ENCODE measurements at places on chromosomes 5 and 9. TPM values are rescaled to one million over a fixed set of nuclear protein-coding genes. Genes with fewer than 3 reads are reported as not detected.

The FEM1C gene
- total RNA-seq, result 17.1 TPM

DNA sequence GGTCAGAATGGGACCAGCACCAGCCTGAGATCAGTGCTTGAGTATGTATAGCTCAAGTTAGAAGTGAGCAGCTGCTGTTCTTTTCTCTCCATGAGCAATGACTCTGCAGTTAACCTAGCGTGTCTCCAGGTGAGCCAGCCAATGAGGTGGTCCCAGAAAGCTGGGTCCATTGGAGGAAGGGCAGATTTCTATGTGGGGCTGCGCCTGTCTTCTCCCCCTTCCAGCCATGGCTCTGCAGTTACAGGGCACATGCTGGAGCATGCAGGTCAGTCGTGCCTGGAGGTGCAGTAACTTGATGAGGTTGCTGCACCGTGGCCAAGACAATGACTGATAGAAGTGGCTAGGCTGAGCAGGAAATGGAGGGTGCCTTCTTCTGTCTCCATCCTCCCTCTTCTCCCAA lies 29.6 kb upstream of the CXCL14 start:
- no peak for DNase-seq

The FAM219A gene
- total RNA-seq, result 21.4 TPM

GRCh38 chr5:39779831-39780230 lies 355.1 kb upstream of the DAB2 start:
- no peak for DNase-seq

- no peak for DNase-seq
Observed at GRCh38 chr5:166961028-166961427, 1330.4 kb upstream of the WWC1 start.

The MUSK gene
- total RNA-seq, result not detected
